Fibroblast of villous mesenchyme (primary cell): ENCODE measurements at places on chromosomes 5 and 9. TPM values are rescaled to one million over a fixed set of nuclear protein-coding genes. Genes with fewer than 3 reads are reported as not detected.

Gene PCDHB7
- under 0.01 and 0.43 TPM in 2 replicates for total RNA-seq

Gene EQTN
- not detected in 2 replicates for total RNA-seq

Gene GRIN3A
- not detected in 2 replicates for total RNA-seq

Gene SHROOM1
- total RNA-seq, result 6.1 and 6.5 TPM in 2 replicates

Gene PCDHA1
- total RNA-seq, result under 0.01 TPM in 1 of 2 replicates, not detected in the other

Gene CDH9
- total RNA-seq, result not detected in 2 replicates

Gene IARS1
- total RNA-seq, result 377 and 457 TPM in 2 replicates

Gene OR2K2
- not detected in 2 replicates for total RNA-seq

Gene COL23A1
- not detected in 2 replicates for total RNA-seq

Gene CD274
- total RNA-seq, result 10.3 and 12.1 TPM in 2 replicates

Gene FBLL1
- 0.32 and 0.43 TPM in 2 replicates for total RNA-seq

Gene CEL
- total RNA-seq, result under 0.01 TPM in 2 replicates

Gene SPATA31A7
- not detected in 2 replicates for total RNA-seq

Gene TSC1
- 51.9 and 65.2 TPM in 2 replicates for total RNA-seq

Gene IFNA4
- total RNA-seq, result not detected in 2 replicates

Gene FCN2
- total RNA-seq, result not detected in 2 replicates

Gene ALDH1A1
- total RNA-seq, result 161 and 450 TPM in 2 replicates

Gene PPP3R2
- not detected in 2 replicates for total RNA-seq

Gene SLIT3
- under 0.01 and 0.64 TPM in 2 replicates for total RNA-seq

Gene ANGPTL2
- total RNA-seq, result 19.9 and 37.4 TPM in 2 replicates

Gene ANKRD20A1
- not detected in 2 replicates for total RNA-seq

Gene FXN
- 2.6 TPM in 2 replicates for total RNA-seq

Gene PGM5
- 2.6 and 5.8 TPM in 2 replicates for total RNA-seq

Gene KLHL9
- total RNA-seq, result 34.8 and 57.9 TPM in 2 replicates

Gene ENTREP1
- total RNA-seq, result under 0.01 TPM in 1 of 2 replicates, not detected in the other

Gene SAPCD2
- 5.2 TPM in 2 replicates for total RNA-seq

Gene PRLR
- 0.97 and 3.5 TPM in 2 replicates for total RNA-seq
